ENCODE measurements at places on chromosomes 1 and 21.

DNA sequence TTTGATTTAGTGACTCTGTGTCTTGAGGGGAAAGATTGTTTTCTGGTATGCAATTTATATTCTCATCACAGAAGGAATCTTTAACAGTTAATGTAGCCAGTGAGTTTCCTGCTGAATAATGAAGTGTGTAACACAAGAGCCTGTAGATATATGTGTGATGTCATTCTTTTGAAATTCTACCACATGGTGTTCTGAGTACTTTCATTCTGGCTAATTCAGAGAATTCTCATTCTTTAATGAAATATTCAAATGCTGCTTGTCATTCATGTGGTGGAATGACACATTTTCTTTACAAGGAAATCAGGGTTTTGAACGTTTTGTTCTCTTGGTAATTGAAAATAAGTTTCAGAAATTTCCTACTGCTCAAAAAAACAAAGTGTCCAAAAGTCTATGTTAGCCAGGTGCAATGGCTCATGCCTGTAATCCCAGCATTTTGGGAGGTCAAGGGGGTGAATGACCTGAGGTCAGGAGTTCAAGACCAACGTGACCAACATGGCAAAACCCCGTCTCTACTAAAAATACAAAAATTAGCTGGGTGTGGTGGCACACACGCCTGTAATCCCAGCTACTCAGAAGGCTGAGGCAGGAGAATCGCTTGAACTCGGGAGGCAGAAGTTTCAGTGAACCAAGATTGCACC, 79.6 kb downstream of the MAP3K21 start:
- no peak for DNase-seq

DNA sequence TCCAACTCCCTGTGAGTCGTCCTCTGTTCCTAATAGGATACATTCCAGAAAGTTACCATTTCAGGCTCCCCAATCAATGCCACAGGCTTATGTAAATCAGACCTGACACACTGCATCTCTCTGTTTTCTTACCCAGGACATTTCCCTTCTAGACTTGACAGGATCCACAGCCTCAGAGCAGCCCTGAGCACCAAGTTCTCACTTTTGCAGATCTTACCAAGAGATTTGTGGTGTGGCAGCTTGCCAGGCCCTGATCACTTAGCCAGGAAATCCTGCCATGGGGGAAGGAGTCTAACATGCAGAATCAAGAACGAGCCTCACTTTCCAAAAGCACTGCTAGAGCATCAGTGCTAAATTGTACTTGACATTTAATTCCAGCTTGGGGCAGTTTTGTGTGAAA, 202.9 kb downstream of the TBX15 start:
- DNase-seq, result peak; percentile 83

GRCh38 chr1:9494936-9495758, 44.1 kb upstream of the SLC25A33 start:
- peak; percentile 47 for DNase-seq

DNA sequence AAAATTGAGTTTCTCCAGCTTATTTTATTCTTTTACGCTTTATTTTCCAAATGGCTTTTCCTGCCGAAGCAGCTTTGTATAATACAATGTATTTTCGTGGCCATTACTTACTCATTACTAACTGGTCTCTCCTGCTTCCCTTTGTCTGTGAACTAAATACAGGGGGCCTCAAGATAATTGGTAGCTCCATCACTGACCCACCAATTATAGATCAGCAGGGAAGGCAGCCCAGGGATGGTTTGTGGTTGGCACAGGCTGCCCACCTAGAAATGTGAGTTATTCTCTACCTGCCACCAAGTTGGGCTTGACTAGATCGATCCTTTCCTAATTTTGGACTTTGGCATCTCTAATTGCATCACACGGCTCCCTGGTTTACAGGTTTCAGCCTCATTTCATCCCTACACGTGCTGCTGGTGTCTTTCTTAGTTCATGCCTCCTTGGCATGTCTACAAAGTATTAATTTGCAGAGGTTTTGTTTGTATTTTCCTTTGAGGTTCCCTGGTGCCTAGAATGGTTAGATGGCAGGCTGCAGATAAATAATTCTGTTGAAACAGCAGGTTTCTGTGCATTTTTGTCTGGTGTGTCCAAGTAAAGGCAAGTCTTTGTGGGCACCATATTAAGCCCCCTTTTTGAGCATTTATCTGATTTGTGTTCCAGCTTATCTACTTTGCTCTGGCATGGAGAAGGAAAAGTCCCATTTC, 35.2 kb downstream of the PEX14 start:
- DNase-seq, result no peak

DNA sequence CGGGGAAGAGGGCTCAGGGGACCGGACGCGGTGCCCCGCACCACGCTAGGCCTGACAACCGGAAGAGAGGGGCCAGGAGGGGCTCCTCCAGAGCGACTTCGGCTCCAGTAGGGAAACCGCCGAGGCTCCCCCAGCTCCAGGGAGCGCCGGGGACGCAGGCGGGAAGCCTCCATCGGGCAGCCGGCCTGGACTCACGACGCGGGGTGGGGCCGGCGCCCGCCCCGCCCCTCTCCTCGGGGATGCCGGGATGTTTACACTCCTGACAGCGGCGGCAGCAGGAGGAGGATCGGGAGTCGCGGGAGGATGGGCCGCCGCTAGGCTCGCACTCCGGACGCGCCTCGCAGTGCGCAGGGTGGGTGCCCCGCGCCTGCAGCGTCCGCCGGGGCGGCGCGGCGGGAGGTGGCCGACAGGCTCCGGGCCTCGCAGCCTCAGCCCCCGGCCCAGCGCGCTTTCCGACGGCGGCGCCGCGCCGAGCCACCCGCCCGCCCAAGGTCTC, at the start of gene NEK7:
TSS of gene NEK7 (plus strand) at position 254 of the 496 bp plus-strand sequence. CDS start 75,583 bp downstream, outside the sequence.
- DNase-seq, result peak; percentile 92

- peak; percentile 90 for DNase-seq
Observed at GRCh38 chr1:224329842-224330753, at the start of gene NVL. NVL (minus strand) TSS chr1:224330172; CDS start chr1:224330127, 45 bp downstream.

- DNase-seq, result no peak
Observed at GRCh38 chr1:104294259-104294658, 544.6 kb downstream of the AMY1C start.

- DNase-seq, result no peak
Observed at GRCh38 chr1:163523375-163524029, 201.7 kb downstream of the NUF2 start.

GRCh38 chr1:177287994-177288393, 117.2 kb downstream of the BRINP2 start:
- no peak for DNase-seq

- DNase-seq, result peak; percentile 79
Observed at GRCh38 chr1:199403531-199404116, 623.9 kb upstream of the NR5A2 start.

- DNase-seq, result peak; percentile 94
Observed at GRCh38 chr1:244599937-244600350, 53.0 kb upstream of the DESI2 start.

DNA sequence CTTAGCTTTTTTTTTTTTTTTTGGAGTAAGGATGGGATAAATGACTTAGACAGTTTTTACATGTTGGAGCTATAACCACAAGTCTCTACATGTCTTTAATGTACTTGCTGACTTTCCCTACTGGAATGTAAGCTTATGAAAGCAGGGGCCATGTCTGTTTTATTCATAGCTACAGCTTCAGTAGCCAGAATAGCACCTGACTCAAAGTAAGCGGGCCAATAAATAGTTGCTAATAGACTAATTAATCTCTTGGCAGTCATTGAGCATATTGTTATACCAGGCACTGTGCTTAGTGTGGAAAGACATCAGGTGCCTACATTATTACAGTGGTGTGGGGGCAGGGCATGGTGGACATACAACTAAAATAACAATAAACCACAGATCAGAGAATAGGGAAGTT, 84.4 kb upstream of the HOOK1 start:
- peak; percentile 93 for DNase-seq

DNA sequence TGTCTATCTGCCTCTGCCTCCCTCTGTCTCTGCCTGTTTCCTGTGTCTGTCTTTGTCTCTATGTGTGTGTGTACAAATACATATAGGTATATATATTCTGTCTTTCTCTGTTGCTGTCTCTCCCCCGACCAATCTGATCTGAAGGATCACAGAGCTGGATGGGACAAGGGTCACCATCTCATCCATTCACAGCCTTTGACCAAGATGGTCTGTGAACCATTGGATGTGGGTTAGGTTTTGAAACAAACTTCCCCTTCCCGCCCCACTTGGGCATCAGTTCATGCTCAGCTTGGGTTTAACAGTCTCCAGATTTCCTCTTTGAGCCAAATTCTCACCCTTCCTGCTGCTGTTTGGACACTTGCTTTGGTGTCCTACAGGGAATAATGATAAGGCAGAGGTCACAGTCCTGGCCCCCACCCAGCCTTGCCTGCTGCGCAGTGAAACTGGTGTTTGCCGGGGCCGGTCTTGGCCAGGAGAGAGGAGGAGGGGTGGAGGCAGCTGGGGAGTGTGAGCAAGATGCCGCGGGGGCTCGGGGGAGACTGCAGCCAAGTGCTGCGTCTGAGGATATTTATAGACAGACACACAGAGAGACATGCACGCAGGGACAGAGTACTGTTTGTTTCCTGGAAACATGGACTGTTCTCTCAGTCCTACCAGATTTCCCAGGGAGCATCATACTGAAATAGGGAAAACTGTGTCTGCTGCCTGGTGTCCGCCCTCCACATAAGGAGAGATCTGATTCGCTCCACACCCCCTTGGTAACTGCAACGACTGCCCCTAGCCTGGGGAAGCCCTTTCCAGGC, 27.0 kb upstream of the BTG2 start:
- peak; percentile 74 for DNase-seq

DNA sequence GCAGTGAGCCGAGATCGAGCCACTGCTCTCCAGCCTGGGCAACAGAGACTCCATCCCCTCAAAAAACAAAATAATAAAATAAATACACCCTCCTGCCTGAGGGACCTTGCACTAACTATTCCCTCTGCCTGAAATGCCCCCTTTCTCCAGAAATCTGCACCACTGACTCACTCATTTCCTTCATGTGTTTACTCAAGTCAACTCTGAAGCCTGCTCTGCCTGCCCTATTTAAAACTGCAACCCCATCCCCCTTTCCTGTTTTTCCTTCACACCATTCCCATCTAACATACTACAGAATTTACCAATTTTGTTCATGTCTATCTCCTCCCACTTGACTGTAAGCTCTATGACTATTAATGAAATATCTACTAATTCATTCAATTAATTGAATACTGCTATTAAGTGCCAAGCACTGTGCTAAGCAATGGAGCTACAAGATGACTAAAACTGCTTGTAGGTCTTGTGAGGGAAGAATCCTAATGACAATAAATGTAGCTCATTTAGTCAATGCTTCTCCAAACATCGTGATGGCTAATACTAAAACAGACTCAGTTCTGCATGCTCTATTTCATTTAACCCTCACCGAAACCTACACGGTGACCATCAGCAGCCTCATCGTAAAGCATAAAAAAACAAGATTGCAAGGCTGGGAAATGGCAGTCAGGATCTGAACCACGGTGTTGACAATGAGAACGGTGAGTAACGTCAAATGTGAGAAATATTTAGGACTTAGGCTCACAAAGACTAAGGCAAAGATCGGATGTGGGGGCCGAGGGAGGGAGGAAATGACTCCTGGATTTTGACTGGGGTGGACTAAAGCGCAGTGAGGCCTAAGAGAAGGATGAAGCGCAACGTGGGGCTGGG, 749 bp upstream of the TMEM39B start:
- peak; percentile 81 for DNase-seq

DNA sequence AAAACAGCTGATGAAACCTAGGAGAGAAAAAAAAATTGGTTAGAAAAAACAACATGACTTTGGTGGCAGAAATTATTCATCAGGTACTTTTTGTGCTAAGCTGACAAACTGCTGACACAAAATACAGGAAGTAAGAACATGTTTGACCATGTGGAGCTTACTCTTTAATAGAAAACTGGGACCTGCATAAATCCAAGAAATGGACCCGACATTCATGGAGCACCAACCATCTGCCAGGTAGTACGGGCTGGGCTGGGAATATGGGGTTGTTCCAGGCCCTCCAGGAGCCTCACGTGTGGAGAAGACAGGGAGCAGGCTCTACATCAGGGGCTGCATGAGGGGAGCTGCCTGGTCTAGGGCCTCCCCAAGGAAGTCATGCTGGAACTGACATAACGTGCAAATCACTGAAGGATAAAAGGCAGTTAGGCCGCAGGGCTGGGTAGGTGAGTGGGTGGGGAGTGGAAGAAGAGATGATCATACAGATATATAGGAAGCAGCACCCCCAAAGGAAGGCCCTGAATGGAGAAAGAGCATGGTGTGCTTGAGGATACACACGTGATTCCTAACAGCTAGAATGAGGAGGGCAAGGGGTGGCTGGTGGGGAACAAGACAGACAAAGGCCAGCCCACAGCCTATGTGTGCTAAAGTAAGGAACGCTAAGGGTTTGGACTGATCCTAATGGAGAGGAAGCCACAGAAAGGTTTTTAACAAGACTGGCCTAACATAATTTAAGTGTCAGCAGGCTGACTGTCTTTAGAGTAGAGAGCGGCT, 26.1 kb downstream of the CD58 start:
- no peak for DNase-seq

GRCh38 chr1:203619091-203619780, 7.4 kb upstream of the ATP2B4 start:
- DNase-seq, result peak; percentile 48

DNA sequence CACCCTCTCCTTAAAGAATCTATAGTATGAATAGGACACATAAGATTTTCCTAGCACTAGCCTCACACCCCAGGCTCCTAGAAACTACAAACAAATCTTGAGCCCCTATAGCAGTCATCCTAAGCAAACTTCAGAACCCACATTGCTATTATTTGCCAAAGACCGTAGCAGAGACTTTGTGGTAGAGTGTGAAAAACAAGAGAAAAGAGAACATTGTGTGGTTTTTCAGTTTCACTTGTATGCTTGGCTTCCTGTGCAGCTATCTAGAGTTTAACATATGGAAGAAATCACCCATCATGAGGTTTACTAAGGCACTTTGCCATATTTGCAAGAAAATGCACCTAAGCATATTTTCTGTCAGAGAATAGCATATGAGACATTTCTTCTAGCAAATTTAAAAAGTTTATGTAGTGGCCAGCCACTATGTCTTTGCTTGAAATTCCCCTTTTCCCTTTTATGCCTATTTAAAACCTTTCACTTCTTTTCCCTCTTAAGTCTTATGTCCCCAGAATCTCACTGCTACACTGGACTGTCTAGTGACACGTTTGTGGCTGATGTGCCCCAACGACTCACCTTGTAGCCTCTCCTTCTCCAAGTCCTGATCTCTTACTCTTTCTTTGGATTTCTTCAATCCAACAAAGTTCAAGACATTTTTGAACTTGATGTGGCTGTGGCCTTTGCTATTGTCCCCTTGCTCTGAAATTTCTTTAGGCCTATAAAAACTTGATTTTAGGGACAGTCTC, 25.6 kb downstream of the CCDC190 start:
- DNase-seq, result no peak

DNA sequence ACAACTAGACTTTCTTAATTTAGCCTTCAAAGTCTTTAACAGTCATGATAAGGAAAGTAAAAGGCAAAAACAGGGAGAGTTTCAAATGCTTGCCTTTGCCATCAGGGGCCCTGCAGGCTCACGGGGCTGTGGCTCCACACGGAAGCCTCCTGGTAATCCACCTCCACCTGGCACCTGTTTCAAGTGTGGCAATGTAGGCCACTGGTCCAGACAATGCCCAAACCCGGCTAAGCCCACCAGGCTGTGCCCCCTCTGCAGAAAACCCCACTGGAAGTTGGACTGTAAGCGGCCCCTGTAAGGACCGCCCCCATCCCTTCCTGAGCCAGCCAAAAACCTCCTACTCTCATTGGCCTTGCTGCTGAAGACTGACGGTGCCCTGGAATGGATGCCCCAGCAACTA, 32.5 kb downstream of the VN1R5 start:
- no peak for DNase-seq

Measured in fibroblast of skin of right biceps (primary cell).